Gastroesophageal sphincter (tissue), 4 donors: ENCODE measurements at places on chromosomes 1 and 21. TPM values are rescaled to one million over a fixed set of nuclear protein-coding genes. Genes with fewer than 3 reads are reported as not detected.

DNA sequence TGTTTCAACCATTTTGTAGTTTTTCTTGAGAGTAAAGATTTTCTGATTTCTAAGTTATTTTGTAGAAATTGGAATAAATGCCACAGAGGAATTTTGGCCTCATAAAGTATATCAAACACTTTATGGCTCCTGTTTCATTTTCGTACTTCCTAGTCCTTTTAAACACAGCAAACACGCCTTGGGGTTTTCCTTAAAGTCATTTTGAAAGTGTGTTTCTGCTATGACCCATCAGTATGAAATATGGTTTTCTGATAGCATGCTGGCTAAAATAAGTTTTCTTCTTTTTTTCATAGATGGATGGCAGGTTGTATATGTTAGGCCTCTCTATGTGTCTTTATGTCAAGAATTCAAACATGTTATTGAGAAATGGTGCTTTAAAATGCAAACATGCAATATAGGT is 940.1 kb upstream of the TMPRSS15 start:
- no peak overlapping the region for H3K4me3 ChIP-seq
- H3K36me3 ChIP-seq, result no peaks in the 10 kb centered on the region
- no peaks in the 10 kb centered on the region for H3K27me3 ChIP-seq
- no peak overlapping the region for H3K27ac ChIP-seq
- no peaks in the 10 kb centered on the region for H3K4me1 ChIP-seq
- ATAC-seq, result no peak

- no peaks in the 10 kb centered on the region for H3K4me1 ChIP-seq
- no peaks in the 10 kb centered on the region for H3K27me3 ChIP-seq
- no peak for ATAC-seq
- H3K36me3 ChIP-seq, result no peaks in the 10 kb centered on the region
- H3K27ac ChIP-seq, result no peak overlapping the region
- H3K4me3 ChIP-seq, result no peak overlapping the region
Measured at GRCh38 chr1:190144650-190145049, 333.0 kb downstream of the BRINP3 start.

DNA sequence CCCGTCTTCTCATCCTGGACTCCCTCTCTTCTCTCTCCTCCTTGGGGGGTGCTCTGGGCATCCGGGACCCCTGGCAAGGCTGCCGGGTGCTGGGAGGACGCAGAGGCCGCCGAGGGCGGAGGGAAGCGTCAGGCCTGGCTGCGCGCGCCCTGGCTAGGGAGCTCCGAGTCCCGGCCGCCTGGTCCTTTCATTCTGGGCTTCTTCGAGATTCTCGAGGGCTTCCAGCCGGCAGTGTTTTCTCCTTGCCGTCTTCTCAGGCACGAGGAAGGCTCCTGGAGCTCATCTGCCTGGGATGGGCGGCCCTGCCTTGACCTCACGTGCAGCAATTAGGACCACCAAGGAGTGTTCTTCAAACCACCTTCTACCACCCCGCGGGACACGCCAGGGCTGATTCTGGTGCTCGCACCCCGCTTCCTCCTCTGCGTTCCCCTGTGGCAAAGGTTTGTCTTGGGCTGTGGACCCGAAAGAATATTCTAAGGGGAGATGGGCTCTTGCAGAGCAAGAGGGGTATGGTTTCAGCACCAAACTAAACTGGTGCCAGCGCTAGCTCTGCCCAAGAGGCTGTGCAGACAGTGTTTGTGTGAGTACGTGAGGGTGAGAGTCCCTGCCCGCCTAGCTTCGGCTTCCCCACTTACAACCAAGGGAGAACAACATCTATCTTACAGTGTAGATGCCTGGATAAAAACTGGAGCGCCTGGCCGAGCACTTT is 36.5 kb downstream of the PIK3CD start:
- ATAC-seq, result no peak
- H3K4me3 ChIP-seq, result peak overlapping the region; percentile 92
- no peaks in the 10 kb centered on the region for H3K36me3 ChIP-seq
- no peaks in the 10 kb centered on the region for H3K4me1 ChIP-seq

The LCE2A gene
- not detected for total RNA-seq

DNA sequence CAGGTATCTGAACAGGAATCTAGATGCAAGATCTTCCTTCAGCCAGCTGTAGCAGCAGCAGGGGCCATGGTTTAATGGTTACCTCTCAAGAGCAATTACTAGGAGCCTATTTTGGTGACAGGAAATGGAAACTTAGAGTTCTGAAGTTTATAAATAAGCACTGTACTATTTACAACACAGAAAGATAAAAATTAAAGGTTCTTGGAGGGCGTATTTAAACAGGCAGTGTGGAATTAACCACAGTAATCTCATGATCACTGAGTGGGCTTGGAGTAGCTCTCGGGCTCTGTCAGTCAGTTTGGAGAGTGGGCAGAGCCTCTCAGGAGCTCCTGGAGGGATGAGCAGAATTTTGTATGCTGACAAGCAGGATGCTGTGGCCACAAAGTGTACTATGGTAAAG is 10.2 kb upstream of the FCRL5 start:
- no peak overlapping the region for H3K4me3 ChIP-seq
- no peaks in the 10 kb centered on the region for H3K27me3 ChIP-seq
- ATAC-seq, result no peak
- H3K27ac ChIP-seq, result no peak overlapping the region
- H3K4me1 ChIP-seq, result no peaks in the 10 kb centered on the region

- no peaks in the 10 kb centered on the region for H3K4me1 ChIP-seq
- no peak overlapping the region for H3K27ac ChIP-seq
- no peak overlapping the region for H3K4me3 ChIP-seq
- ATAC-seq, result no peak
- no peaks in the 10 kb centered on the region for H3K27me3 ChIP-seq
- H3K36me3 ChIP-seq, result no peaks in the 10 kb centered on the region
Measured at GRCh38 chr21:31426235-31426797, 82.3 kb upstream of the TIAM1 start.

DNA sequence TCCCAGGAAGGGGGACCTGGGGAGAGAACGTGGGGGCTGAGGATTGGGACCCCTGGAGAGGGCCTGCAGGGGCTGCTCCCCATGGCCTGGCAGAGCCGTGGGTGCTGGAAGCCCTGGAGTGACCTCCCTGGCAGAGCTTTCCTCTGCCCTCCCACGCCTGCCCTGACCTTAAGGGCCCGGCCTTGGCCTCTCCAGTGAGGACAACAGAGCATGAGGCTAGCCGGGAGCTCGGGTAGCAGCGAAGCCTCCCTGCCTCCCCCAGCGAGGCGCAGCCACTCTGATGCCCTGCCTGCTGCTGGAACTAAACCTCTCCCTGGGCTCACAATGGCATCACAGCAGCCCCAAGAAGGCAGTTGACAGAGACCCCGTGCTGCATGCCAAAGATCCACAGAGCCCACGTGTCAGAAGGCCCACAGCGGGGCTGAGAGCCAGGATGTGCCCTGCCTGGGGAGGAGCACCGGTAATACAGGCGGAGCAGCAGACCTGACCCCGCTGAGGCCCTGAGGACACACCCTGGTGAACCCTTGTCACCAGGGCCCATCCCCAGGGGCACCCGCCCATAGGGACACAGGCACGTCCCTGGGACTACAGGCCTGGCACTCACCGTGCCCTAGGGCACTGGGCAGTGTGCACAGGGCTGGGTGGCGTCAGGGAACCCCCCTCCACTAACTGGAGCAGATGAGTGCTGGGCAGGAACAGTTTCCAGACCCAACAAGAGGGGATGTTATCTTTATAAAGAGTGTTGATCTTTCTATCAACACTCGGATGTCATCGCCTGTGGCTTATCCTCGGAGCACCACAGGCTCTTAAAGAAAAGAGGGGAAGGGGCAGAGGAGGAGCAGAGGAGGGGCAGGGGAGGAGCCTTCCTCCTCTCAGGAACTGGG is 48.4 kb downstream of the ARHGEF16 start:
- no peaks in the 10 kb centered on the region for H3K27me3 ChIP-seq
- ATAC-seq, result no peak
- H3K4me3 ChIP-seq, result no peak overlapping the region
- H3K36me3 ChIP-seq, result no peaks in the 10 kb centered on the region

The RPE65 gene
- not detected for total RNA-seq

The PTPRF gene
- total RNA-seq, result 55.8 TPM

GRCh38 chr1:184019069-184019468 is 18.5 kb downstream of the COLGALT2 start:
- ATAC-seq, result peak; percentile 55
- no peaks in the 10 kb centered on the region for H3K36me3 ChIP-seq
- H3K27ac ChIP-seq, result peak overlapping the region; percentile 27

- ATAC-seq, result no peak
- H3K27ac ChIP-seq, result no peak overlapping the region
- no peaks in the 10 kb centered on the region for H3K4me1 ChIP-seq
- no peaks in the 10 kb centered on the region for H3K36me3 ChIP-seq
- H3K27me3 ChIP-seq, result peaks cover 4% of the 10 kb centered on the region
- H3K4me3 ChIP-seq, result no peak overlapping the region
Measured at GRCh38 chr21:46173573-46173972, 10.7 kb downstream of the SPATC1L start.

The KIF14 gene
- total RNA-seq, result not detected

DNA sequence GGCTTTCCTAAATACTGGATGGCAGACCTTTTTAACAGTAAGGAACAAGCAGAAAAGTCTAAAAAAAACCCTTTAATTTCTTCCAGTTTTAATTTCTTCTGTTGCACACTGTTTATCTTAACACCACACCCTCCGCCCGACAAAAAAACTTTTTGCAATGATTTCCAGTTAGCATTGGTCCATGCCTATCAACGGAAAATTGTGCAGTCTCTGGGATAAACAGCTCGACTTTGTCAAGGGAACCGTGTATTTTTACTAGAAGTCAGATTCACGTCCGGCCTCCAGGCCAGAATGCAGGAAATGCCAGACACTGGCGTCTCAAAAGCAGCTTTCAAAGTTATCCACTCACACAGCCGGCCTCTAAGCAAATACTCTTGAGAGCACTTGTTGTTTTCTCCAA is 378 bp upstream of the NUP210L start:
- H3K27ac ChIP-seq, result peak overlapping the region; percentile 73
- H3K4me3 ChIP-seq, result no peak overlapping the region
- ATAC-seq, result peak; percentile 78
- H3K4me1 ChIP-seq, result peaks cover 4% of the 10 kb centered on the region

GRCh38 chr1:11339346-11340232 is 66.6 kb downstream of the UBIAD1 start:
- no peak overlapping the region for H3K27ac ChIP-seq
- no peak for ATAC-seq
- H3K4me1 ChIP-seq, result peaks cover 8% of the 10 kb centered on the region
- peaks cover 96% of the 10 kb centered on the region for H3K27me3 ChIP-seq
- no peak overlapping the region for H3K4me3 ChIP-seq

- H3K27ac ChIP-seq, result no peak overlapping the region
- no peak for ATAC-seq
- H3K4me3 ChIP-seq, result no peak overlapping the region
- no peaks in the 10 kb centered on the region for H3K4me1 ChIP-seq
- no peaks in the 10 kb centered on the region for H3K27me3 ChIP-seq
- H3K36me3 ChIP-seq, result no peaks in the 10 kb centered on the region
Measured at GRCh38 chr21:42148097-42148496, 70.8 kb upstream of the ABCG1 start.

DNA sequence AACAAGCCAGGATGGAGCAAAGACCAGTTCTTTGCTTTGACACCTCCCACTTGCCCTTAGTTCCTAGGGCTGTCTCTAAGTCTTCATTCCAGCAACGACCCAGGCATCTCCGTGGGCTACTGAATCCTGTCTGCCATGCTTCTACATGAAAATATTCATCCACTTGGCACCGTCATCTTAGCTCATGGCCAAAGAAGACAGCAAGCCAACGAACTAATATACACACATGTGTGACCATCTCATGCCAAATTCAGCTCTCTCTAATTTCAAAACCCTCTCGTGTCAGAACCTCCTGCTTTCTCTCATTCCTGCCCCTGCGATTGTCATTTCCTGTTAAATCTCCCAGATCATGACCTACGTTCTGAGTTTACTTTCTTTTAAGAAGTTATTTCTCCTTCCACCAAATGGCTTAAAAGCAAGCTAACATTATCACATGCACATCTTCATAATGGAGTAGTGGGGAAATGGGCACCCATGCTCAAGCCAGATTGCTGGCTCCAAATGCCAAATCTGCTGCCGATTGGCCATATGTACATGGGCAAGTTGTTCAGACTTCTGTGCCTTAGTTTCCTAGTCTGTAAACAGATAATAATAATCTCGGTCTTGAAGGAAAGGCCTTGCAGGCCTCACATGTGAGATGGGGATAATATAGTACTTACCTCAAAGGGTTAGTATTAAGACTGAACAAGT is 373.4 kb downstream of the USH2A start:
- H3K36me3 ChIP-seq, result no peaks in the 10 kb centered on the region
- H3K27ac ChIP-seq, result no peak overlapping the region
- no peak for ATAC-seq
- no peaks in the 10 kb centered on the region for H3K27me3 ChIP-seq
- no peaks in the 10 kb centered on the region for H3K4me1 ChIP-seq
- H3K4me3 ChIP-seq, result no peak overlapping the region

The LRRN2 gene
- 6.5 TPM for total RNA-seq

DNA sequence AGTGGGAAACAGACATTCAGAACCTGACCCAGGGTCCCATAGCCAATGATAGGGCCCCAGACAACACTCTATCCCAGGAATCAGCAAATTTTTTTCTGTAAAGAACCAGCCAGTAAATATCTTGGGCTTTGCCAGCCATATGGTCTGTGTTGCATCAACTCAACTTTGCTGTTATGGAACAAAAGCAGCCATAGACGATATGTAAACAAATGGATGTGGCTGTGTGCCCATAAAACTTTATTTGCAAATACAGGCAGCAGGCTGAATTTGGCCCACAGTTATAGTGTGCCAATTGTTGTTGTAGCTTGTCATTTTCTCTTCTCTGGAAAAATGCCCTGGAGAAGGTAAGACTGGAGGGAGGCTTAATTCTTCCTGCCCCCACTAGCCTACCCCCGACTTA is 431.1 kb upstream of the VAMP3 start:
- H3K4me3 ChIP-seq, result no peak overlapping the region
- H3K36me3 ChIP-seq, result no peaks in the 10 kb centered on the region
- no peak for ATAC-seq
- H3K27me3 ChIP-seq, result no peaks in the 10 kb centered on the region
- H3K27ac ChIP-seq, result no peak overlapping the region

DNA sequence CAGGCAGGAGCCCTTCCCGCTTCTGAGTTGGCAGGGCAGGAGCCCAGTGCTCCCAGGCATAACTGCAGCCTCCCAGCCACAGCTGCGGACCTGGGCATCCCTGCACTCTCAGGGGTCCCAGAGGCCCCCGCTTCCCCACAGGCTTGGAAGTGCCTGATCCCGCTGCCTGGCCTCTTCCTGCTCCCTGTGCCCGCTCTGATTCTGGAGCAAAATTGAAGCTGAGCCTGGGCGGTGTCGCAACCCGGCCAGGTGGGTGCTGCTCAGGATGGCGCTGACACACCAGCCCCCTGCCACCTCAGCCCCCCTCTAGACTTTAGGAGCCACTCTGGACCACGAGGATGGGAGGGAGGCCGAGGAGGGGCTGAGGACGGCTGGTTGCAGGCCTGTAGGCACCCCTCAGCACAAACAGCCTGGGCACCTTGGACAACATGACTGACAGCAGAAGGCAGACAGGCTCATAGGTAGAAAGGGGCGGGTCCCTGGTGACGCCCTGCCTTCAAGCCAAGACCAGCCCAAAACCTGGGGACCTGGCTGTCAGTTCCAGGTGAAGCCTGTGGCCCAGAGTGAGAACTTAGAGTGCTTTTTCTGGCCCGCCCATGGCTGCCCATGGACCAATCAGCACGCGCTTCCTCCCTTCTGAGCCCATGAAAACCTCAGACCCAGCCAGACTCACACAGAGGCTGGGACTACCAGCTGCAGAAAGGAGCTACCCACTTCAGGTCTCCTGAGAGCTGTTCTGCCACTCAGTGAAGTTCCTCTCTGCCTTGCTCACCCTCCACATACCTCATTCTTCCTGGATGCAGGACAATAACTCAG is 7.2 kb downstream of the HLCS start:
- H3K4me3 ChIP-seq, result no peak overlapping the region
- no peaks in the 10 kb centered on the region for H3K27me3 ChIP-seq
- no peak for ATAC-seq
- no peak overlapping the region for H3K27ac ChIP-seq

- no peak overlapping the region for H3K4me3 ChIP-seq
- H3K27me3 ChIP-seq, result no peaks in the 10 kb centered on the region
- peaks cover 4% of the 10 kb centered on the region for H3K4me1 ChIP-seq
Measured at GRCh38 chr1:54551891-54552290, 3.9 kb downstream of the ACOT11 start.
